Mesenchymal stem cell (in vitro differentiated cells and primary cell): ENCODE measurements at places on chromosomes 16 and 17.
A peak's percentile ranks its signal among the peaks of the same experiment; 100 is the strongest.

DNA sequence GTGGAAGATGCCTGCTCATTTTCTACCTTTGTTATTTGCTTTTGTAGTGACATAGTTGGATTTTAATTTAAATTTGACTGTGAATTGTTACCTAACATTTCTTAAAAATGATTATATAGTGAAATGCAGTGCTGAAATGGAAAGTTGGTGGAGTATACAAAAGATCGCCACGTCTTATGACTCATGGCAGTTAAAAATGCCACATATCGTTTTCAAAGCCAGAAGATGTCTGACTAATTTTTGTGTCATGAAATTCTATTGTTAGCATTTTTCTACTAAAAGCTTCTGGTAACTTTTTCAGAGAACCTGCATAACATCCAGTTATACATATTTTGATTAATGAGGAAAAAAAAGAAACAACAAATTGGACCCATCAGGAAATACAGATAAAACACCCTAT lies 20.6 kb downstream of the MAP2K4 start:
- peak; percentile 72 for DNase-seq

DNA sequence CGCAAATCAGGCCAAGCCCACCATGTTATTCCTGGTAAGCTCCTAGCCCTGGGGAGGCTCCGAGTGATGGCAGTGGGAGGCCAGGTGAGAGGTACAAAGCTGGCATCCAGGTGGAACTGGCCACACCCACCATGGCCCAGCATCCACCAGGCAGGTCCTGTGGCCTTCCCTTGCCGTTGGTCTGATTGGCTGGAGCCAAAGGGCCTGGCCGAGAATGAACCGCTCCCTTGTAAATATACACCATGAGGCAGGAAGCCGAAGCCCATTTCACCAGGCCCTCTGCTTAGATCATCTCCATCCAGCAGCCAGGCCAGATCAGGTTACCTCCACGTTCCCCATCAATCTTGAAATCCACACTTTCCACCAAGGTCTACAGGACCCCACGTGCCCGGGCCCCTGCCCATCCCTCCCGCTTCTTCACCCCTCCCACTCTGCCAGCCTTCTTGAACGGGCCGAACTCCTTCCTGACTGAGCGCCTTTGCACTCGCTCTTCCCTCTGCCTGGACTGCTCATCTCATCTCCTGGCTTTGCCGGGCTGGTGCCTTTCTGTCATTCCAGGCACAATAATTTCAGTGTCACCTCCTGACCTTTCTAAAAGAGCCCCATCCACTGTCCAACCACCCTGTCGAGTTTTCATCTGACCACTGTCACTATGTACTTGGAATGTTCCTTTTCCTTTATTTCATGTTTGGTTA lies 5.8 kb downstream of the SOCS1 start:
- DNase-seq, result no peak

DNA sequence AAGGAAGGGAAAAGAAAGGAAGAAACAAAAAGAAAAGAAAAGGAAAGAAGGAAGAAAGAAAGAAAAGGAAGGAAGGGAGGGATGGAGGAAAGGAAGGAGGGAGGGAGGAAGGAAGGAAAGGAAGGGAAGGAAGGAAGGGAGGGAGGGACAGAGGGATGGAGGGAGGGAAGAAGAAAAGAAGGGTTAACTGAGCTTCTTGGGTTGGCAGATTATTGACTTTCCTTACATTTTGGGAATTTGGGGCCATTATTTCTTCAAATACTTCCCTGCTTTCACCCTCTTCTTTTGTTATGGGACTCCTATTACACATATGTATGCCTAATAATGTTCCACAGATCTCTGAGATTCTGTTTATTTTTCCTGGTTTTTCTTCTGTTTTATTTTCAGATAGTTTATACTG lies 285.6 kb downstream of the KCNJ2 start:
- DNase-seq, result no peak

GRCh38 chr16:16116841-16117240 lies 106.5 kb downstream of the ABCC6 start:
- no peak for DNase-seq

DNA sequence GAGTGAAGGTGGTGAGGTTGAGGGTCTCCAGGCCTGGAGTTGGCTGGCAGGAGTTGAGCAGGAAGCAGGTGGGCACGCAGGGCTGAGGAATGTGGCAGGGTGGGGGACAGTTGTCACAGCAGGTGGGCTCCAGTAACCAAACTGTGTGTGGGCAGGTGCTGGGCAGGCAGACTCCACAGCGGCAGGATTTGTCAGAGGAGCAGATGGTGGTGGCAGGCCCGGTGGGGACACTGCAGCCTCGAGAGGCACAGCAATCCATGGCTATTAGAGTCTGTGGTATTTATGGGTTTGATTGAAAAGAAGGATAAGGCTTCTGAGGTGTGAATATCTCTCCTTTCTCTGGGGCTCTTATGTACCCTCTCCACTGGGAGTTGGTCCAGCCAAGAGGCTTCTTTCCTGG lies at the start of gene KRTAP3-3:
Gene KRTAP3-3, minus strand, starts transcription at position 326 of the 400 bp plus-strand sequence. Its CDS starts 67 bp downstream, at position 259.
- DNase-seq, result no peak

DNA sequence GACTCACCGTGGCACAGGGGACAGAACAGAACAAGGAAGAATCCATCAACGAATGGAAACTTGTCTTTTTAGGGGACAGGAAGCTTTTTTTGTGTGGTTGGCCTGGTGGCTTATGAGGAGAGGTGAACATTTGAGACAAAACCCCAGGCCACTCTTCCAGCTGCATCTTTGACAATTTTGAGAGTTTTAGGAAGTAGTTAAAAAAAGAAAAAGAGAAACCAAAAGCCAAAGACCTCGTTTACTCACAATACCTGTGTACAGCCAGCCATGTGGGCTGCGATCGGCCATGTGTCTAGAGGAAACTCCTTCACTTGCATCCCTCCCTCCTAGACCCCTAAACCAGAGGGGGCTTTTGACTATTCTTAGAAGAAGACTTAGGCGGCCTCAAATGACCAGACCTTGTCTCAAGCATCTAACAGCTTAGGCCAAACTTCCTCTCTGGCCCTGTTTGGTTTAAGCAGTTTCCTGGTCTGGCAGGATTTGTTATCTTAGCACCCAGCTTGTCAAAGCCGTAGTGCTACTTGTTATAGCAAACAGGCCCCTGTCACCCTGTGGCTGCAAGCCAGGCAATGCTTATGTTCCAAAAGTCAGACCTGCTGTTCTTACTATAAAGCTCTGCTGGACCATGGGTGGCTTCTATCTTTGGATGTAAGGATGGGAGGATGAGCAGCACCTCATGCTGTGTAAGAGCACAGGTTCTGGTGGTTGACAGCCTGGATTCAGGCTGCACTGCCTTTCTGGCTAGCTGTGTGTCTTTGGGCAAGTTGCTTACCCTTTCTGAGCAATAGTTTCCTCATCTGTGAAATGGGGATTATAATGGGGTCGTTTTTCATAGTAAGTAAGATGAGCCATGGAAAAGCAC lies 17.7 kb downstream of the KSR1 start:
- DNase-seq, result peak; percentile 35

DNA sequence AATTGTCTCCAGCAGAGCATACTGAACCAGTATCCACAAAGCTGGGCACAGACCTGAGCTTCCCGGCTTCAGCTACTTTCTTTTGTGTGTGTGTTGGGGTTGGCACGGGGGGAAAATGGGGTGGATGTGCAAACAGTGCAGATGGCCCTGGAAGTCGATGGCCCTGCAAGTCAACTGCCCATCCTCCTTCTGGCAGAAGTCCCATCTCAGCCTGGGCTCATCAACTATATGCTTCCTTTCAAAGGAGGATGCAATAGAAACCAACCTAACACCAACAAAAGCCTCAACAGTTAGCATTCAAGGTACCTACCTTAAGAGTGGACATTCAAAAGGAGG lies 55.7 kb downstream of the SOX9 start:
- DNase-seq, result no peak

DNA sequence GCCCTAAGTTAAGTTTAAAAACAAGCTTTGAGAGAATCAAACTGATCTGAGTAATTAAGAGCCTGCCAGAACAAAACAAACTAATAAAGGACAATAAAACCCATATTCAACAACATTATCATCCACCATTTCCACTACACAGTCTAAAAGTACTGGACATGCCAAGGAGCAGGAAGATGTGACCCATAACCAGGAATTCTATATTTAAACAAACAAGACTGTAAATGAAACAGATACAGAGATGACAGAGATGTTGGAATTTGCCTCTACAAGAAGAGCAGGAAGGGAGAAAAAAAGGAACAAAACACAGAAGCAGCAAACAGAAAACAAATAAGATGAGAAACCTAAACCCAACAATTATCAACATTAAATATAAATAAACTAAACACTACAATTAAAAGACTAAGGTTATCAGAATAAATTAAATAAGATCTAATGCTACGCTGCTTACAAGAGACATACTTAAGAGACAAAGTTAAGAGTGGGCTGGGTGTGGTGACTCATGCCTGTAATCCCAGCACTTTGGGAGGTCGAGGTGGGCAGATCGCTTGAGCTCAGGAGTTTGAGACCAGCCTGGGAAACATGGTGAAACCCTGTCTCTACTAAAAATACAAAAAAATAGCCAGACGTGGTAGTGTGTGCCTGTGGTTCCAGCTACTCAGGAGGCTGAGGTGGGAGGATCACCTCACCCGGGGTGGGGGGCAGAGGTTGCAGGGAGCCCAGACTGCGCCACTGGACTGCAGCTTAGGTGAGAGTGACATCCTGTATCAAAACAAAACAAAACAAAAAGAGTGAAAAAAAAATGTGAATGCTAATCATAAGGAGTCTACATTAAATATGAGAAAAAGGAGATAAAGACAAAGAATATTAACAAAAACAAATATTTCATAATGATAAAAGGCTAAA lies 50.6 kb downstream of the CREBBP start:
- DNase-seq, result peak; percentile 75

DNA sequence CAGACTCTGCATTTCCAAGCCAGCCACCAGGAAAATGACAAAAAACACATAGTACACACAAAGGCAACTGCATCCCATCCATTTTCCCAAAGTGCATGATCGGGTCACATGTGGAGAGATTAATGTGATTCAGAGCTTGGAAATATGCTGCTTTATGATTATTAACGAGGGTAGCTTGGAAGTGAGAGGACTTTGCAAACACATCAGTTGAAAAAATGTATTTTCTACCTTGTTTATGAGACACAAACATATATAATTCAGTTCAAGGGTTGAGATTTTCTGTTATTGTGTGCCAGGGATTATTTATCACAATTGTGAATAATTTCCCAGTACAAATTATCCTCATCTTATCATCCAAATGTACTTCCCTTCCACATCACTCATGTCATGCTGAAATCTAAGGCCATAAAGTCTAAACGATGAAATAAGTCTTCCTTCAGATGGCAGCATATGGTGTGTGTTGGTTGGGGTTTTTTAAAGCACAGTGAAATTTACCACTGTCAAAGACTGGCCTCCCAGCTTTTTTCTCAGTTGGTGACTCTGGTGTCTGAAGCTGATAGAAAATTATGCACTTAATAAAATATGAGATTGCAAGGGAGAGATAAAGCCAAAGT lies 104.7 kb upstream of the ADAMTS18 start:
- DNase-seq, result no peak

DNA sequence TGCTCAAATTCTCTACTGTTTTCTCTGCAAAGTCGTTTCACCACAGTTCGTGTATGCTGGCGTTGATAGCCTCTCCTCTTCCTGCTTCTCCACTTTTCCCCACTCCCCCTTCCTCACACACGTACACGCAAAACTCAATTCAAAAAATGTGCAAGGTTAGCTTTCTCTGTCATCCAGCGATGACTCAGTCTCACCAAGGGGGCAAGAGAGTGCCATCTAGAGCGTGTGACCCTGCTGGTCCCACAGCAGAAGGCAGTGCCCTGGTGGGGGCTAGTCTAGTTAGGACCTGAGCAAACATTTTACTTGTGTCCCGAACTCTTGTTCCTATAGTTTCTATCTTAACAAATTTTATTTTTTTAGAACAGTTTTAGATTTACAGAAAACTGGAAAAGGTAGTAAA lies 121.2 kb upstream of the CHMP6 start:
- DNase-seq, result no peak

DNA sequence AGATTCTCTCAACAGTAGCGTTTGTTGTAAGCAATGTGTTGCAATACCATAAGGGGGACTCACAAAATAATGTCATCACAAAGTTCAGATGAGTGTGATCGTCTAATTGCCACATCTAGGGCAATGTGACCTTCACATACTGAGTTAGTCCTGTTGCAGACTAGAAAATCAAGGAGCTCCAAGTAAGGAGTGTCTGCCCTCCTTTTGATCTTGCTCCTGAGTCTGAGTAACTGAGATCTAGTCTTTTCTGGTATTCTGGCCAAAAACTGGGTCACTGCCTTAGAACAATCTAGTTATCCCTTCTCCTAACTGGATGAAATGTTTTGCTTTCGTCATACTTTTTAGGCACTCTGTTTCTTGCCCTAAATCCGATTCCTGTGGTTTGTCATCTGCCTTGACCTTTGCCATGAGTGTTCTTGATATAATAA lies 712.1 kb downstream of the CDH11 start:
- DNase-seq, result peak; percentile 32

DNA sequence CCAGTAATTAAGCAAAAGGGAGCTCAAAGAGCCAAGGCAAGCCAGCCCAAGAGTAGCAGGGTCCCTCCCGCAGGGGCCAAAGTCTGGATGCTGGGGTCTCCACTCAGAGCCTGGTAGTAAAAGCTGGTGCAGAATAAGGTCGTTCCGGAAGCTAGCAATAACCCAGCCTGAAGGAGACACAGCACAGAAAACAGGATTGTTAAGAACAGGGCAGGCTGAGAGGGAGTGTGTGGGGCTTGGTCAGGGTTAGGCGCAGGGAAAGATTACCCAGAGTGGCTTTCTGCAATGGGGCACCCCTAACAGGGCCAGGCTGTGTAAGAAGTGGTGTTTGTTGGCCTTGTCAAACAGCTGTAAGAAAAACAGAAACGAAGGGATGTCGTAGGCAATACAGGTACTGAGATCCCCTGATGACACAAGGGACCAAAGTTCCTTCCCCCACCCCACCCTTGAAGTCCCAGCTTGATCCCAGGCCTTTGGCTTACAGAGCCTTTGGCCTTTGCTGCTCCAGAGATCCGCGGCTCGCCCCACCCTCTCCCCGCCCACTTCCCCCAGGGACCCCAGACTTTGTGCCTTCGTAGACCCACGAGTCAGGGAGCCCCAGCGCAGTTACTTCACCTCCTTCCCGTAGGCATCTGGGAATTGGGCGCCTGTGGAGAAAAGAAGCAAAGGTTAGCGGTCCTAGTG lies 712 bp downstream of the TMEM256 start:
- no peak for DNase-seq
